Osteocyte (in vitro differentiated cells): ENCODE measurements at places on chromosomes 1 and 21. TPM values are rescaled to one million over a fixed set of nuclear protein-coding genes. Genes with fewer than 3 reads are reported as not detected.

DNA sequence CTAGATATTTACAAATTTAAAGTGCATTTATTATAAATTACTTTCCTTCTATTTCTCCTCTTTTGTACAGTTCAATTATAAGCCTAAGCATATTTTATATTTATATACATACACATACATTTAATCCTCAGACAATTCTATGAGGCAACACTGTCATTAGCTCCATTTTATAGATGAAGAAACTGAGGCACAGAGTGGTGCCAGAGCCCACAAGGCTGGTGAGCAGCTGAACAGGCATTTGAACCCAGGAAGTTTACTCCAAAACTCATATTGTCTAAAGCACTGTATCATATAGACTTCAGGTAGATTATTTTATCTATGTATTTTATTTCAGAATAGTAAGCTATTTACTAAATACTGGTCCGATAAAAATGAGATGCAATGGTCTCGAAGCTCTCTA is 52.3 kb downstream of the PTP4A2 start:
- no peak for DNase-seq
- no peaks in the 10 kb centered on the region for H3K27me3 ChIP-seq
- no peak overlapping the region for H3K4me3 ChIP-seq
- H3K4me1 ChIP-seq, result peaks cover 4% of the 10 kb centered on the region
- H3K27ac ChIP-seq, result no peak overlapping the region
- H3K36me3 ChIP-seq, result no peaks in the 10 kb centered on the region

Gene UMODL1
- 0.68 TPM in 1 of 2 replicates, not detected in the other for total RNA-seq

- no peak overlapping the region for H3K4me3 ChIP-seq
- H3K27me3 ChIP-seq, result no peaks in the 10 kb centered on the region
- peaks cover 17% of the 10 kb centered on the region for H3K36me3 ChIP-seq
- no peak overlapping the region for H3K27ac ChIP-seq
- no peak for DNase-seq
- peaks cover under 1% of the 10 kb centered on the region for H3K4me1 ChIP-seq
Observed at GRCh38 chr1:27333717-27334279, 8.0 kb upstream of the SYTL1 start.

GRCh38 chr1:230502306-230502705 is 76.2 kb upstream of the PGBD5 start:
- no peak for DNase-seq
- peaks cover 18% of the 10 kb centered on the region for H3K4me1 ChIP-seq
- no peak overlapping the region for H3K4me3 ChIP-seq

DNA sequence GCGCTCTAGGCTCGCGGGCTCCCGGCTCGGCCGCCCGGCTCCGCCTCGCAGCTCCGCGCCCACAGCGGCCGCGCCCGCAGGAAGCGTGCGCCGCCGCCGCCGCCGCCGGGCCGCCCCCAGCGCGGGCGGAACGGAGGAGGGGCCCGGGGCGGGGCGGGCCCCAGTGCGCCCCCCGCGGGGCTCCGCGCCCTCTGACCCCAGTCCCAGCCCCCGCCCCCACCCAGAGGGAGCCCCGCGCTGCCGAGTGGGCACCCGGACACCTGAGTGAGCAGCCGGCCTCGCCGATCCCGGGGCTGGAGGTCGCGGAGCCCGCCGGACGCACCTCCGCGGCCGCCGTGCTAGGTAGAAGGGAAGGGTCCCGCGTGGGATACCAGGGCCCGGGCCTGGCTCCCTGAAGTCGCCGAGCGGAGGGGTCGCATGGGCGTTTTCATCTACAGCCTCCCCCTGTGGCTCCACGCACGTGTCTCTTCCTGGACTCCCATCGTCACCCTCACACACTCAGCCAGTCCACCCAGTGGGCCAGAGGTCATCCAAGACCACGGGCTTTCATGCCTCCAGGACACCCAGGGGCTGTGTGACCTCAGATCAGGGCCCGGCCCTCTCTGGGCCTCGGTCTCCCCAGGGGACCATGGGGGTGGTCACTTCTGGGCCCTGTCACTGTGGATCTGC is at the start of gene SDC3:
SDC3 (minus strand) TSS at position 63 of the 669 bp plus-strand sequence. CDS start 172 bp downstream, outside the sequence.
- H3K27me3 ChIP-seq, result no peaks in the 10 kb centered on the region
- peaks cover 43% of the 10 kb centered on the region for H3K4me1 ChIP-seq
- peak within 1 kb of the TSS; percentile 79 for H3K4me3 ChIP-seq
- DNase-seq, result no peak

DNA sequence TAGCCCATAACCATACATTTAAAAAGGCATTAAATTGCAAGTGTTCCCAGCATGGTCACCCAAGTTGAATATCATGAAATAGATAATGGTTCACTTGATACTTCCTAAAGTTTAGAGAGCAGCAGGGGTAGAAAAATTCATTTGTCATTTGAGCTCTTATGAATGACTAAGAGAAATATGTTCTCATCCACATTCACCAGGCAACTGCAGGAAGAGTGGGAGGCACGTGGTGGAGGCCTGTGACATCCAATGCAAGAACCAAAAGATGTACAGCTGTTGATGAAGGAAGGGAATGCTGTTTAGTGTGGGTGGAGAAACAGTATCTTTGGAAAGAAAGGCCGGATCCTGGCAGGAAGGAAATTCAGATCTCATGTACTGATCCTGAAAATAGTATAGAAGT is 473.1 kb downstream of the ADGRL2 start:
- no peaks in the 10 kb centered on the region for H3K27me3 ChIP-seq
- H3K27ac ChIP-seq, result peak overlapping the region; percentile 36
- peaks cover 19% of the 10 kb centered on the region for H3K4me1 ChIP-seq

GRCh38 chr1:206498685-206499084 is 8.6 kb upstream of the RASSF5 start:
- no peak overlapping the region for H3K27ac ChIP-seq
- no peaks in the 10 kb centered on the region for H3K36me3 ChIP-seq
- H3K4me1 ChIP-seq, result peaks cover 32% of the 10 kb centered on the region
- H3K27me3 ChIP-seq, result no peaks in the 10 kb centered on the region
- H3K4me3 ChIP-seq, result no peak overlapping the region

Gene OR6K3
- total RNA-seq, result not detected in 2 replicates

Gene ASAP3
- 24.9 and 31.1 TPM in 2 replicates for total RNA-seq

DNA sequence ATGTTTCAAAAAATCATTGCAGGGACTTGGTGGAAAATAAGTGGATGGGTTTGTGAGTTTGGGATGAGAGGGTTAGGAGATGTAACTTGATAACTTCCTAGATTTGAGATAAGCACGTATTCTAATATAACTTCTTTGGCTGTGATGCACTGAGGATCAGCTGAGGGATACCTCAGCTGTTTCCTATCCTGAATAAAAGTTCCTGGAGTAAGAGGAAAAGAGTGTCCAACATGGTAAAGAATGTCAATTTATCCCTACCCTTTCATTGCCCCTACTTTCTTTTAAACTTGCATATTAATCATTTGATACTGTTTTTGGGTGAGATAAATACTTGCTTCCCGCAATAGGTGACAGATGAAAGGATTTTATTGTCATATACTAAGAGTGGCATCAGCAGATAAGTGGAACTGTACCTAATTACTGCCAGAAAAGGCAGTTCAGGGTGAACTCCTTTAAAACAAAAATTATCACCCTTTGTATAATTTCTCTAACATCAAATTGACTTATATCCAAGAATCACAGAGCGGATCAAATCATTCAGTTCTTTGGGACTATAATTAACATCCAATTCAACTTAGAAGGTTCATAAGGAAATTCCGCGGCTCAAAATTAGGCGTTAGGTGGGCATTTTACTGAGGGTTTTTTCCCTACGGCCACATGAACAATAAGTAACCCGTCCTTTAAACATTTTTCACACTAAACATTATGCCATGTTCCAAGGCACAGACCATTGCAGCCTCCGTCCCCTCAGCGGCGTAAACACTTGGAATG is 1.4 kb upstream of the SUCO start:
- no peak for DNase-seq
- peak overlapping the region; percentile 93 for H3K4me3 ChIP-seq
- H3K27ac ChIP-seq, result peak overlapping the region; percentile 100
- H3K27me3 ChIP-seq, result peaks cover 20% of the 10 kb centered on the region
- peaks cover 29% of the 10 kb centered on the region for H3K4me1 ChIP-seq
- no peaks in the 10 kb centered on the region for H3K36me3 ChIP-seq

DNA sequence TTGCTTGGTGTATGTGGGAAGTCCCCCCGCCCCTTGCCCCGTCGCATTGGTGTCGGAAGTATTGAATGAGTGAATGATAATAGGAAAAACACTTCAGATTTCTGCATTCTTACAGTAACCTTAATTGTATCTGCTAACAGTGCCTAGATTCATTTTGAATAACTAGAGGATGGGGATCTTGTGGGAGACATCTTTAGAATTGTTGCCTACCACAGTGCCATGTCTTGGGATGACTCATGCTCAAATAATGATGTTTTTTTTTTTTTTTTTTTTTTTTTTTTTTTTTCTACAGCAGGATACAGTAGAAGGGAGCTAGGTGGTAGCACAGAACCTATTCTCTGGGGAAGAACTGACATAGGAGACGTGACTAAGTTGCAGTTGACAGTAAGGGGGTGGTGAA is 237.9 kb downstream of the USP25 start:
- no peaks in the 10 kb centered on the region for H3K27me3 ChIP-seq
- H3K27ac ChIP-seq, result no peak overlapping the region
- H3K4me3 ChIP-seq, result no peak overlapping the region
- H3K4me1 ChIP-seq, result peaks cover 17% of the 10 kb centered on the region
- H3K36me3 ChIP-seq, result no peaks in the 10 kb centered on the region

DNA sequence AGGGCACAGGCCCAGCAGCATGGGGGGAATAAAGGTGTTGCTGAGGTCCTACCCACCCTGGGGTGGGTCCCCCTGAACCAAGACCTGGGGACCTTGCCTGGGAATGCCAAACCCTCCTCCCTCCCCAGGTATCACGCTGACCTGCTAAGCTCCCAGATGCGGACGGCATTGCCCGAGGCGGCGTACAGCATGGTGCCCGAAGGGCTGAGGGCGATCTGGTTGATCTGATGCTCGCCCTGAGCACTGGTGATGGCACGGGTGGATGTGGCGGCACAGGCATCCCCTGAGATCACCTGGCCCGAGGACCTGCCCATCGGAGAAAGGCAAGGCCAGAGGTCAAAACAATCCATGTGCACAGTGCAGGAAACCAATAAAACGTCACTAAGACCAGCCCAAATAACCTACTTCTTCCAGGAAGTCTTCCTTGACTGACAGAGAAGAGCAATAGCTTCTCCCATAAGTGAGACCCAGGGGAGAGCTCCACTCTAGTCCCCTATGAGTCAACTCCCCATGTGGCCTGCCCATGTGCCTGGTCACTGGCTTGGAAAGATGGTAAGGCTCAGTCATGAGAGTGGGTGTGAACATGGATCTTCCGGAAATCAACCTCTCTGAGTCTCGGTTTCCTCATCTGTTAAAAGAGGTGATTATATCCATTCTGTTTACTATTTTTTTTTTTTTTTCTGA is 46.3 kb downstream of the KIF21B start:
- H3K36me3 ChIP-seq, result no peaks in the 10 kb centered on the region
- H3K27ac ChIP-seq, result no peak overlapping the region
- H3K4me3 ChIP-seq, result no peak overlapping the region
- no peaks in the 10 kb centered on the region for H3K4me1 ChIP-seq
- H3K27me3 ChIP-seq, result no peaks in the 10 kb centered on the region

GRCh38 chr1:923131-923990 is at the start of gene SAMD11:
Gene SAMD11, plus strand, starts transcription at chr1:923923. Its CDS starts 509 bp downstream, at chr1:924432.
- peak within 1 kb of the TSS; percentile 74 for H3K4me3 ChIP-seq
- H3K36me3 ChIP-seq, result no peaks in the 10 kb centered on the region
- no peak within 1 kb of the TSS for H3K27ac ChIP-seq
- H3K27me3 ChIP-seq, result peaks cover 10% of the 10 kb centered on the region
- peaks cover 28% of the 10 kb centered on the region for H3K4me1 ChIP-seq

GRCh38 chr1:36304970-36305914 is 926 bp upstream of the SH3D21 start:
- no peak for DNase-seq
- peaks cover 30% of the 10 kb centered on the region for H3K36me3 ChIP-seq
- peak overlapping the region; percentile 93 for H3K4me3 ChIP-seq
- peaks cover 17% of the 10 kb centered on the region for H3K4me1 ChIP-seq
- H3K27me3 ChIP-seq, result no peaks in the 10 kb centered on the region

Gene ABCA4
- total RNA-seq, result 6.0 and 6.6 TPM in 2 replicates

- H3K27me3 ChIP-seq, result peaks cover 38% of the 10 kb centered on the region
- no peak for DNase-seq
- no peak overlapping the region for H3K4me3 ChIP-seq
- H3K4me1 ChIP-seq, result no peaks in the 10 kb centered on the region
- H3K36me3 ChIP-seq, result peaks cover under 1% of the 10 kb centered on the region
Observed at GRCh38 chr1:6998267-6998666, 213.0 kb downstream of the CAMTA1 start.

DNA sequence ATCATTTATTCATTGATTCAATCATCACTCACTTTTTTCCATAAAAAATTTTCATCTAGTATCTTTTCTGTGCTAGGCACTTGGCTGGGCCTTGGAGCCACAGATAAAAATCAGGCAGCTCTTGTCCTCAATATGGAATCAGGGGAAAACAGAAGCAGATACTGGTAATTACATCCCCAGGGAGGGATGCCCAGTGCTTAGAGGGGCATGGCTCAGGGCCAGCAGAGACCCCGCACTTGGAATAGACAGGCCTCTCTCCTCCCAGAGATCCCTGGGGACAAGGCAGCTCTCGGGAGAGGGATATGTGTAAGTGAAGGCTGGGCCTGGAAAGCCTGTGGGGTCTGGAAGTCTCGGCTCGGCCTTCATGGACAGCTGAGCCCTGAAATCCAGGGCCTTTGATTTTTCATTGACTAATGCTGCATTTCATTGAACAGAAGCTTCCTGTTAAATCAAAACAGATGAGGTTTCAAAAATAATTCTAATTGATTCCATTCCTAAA is 180.4 kb downstream of the FOXD2 start:
- no peak overlapping the region for H3K27ac ChIP-seq
- H3K36me3 ChIP-seq, result no peaks in the 10 kb centered on the region
- H3K4me1 ChIP-seq, result no peaks in the 10 kb centered on the region
- no peak overlapping the region for H3K4me3 ChIP-seq
- DNase-seq, result peak; percentile 54

DNA sequence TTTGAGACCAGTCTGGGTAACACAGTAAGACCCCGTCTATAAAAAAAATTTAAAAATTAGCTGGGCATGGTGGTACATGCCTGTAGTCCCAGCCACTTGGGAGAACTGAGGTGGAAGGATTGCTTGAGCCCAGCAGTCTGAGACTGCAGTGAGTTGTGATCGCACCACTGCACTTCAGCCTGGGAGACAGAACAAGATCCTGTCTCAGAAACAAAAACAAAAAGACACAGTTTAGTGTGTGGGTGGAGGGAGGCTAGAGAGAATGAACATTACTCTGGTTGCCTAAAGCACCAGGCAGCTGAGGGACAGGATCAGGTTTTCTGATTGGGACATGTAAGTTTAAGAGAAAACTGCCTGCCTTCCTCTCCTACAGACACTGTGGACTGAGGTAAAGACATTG is 42.3 kb downstream of the VAMP4 start:
- H3K4me3 ChIP-seq, result no peak overlapping the region
- H3K27ac ChIP-seq, result no peak overlapping the region
- no peak for DNase-seq
- no peaks in the 10 kb centered on the region for H3K4me1 ChIP-seq
- H3K27me3 ChIP-seq, result no peaks in the 10 kb centered on the region
- peaks cover 31% of the 10 kb centered on the region for H3K36me3 ChIP-seq

Gene RGS16
- 0.48 and 1.1 TPM in 2 replicates for total RNA-seq

Gene ADORA1
- 0.21 and 0.26 TPM in 2 replicates for total RNA-seq

- peaks cover 30% of the 10 kb centered on the region for H3K36me3 ChIP-seq
- H3K4me1 ChIP-seq, result peaks cover 20% of the 10 kb centered on the region
- no peaks in the 10 kb centered on the region for H3K27me3 ChIP-seq
- no peak overlapping the region for H3K27ac ChIP-seq
Observed at GRCh38 chr21:33754481-33754880, 112.2 kb downstream of the ITSN1 start.

Gene HES5
- 0.29 TPM in 1 of 2 replicates, not detected in the other for total RNA-seq

Gene ST6GALNAC5
- total RNA-seq, result 2.6 and 3.7 TPM in 2 replicates

- H3K4me1 ChIP-seq, result peaks cover 23% of the 10 kb centered on the region
- no peak overlapping the region for H3K4me3 ChIP-seq
- H3K27me3 ChIP-seq, result no peaks in the 10 kb centered on the region
- DNase-seq, result no peak
- H3K36me3 ChIP-seq, result peaks cover 4% of the 10 kb centered on the region
- H3K27ac ChIP-seq, result peak overlapping the region; percentile 54
Observed at GRCh38 chr1:40393173-40393572, 19.6 kb downstream of the SMAP2 start.
